Epithelial cell of proximal tubule (primary cell): ENCODE measurements at places on chromosomes 6 and 20.

- no peak for DNase-seq
Observed at GRCh38 chr20:22758815-22759214, 174.4 kb upstream of the FOXA2 start.

GRCh38 chr20:34262488-34263288, 21.5 kb downstream of the ASIP start:
- DNase-seq, result no peak

DNA sequence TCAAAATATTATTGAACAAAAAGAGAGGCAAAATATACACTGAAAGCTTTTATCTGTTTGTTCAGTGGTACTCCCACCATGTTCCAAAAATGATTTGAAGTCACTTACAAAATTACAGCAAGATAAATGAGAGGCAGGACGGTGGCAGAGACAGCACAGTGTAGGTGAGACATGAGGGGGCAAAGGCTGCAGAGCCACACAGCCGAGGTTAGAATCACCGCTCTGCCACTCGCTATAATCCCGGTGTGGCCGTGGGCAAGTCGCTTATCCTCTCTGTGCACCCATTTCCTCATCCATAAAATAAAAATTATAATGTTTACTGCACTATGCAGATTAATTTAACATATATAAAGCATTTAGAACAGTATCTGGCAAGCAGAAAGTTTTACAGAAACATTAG, 140.1 kb upstream of the BEND6 start:
- no peak for DNase-seq

GRCh38 chr6:53944543-53944942, 149.7 kb downstream of the LRRC1 start:
- DNase-seq, result no peak

DNA sequence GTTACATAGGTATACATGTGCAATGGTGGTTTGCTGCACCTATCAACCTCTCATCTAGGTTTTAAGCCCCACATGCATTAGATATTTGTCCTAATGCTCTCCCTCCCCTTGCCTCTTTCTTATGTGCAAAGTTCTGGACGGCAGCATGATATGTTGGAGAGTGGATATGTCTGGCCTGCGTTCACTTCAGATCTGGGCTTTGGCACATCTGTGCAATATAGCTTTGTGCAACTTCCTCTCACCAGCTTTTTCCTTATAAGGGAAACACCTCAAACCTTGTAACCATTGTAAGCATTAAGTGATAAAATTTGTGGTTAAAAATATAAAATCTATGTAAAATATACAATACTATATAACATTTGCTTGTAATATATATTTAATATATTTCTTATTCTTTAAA, 288.0 kb downstream of the PHACTR1 start:
- no peak for DNase-seq

- no peak for DNase-seq
Observed at GRCh38 chr6:6191476-6191875, 129.0 kb downstream of the F13A1 start.

DNA sequence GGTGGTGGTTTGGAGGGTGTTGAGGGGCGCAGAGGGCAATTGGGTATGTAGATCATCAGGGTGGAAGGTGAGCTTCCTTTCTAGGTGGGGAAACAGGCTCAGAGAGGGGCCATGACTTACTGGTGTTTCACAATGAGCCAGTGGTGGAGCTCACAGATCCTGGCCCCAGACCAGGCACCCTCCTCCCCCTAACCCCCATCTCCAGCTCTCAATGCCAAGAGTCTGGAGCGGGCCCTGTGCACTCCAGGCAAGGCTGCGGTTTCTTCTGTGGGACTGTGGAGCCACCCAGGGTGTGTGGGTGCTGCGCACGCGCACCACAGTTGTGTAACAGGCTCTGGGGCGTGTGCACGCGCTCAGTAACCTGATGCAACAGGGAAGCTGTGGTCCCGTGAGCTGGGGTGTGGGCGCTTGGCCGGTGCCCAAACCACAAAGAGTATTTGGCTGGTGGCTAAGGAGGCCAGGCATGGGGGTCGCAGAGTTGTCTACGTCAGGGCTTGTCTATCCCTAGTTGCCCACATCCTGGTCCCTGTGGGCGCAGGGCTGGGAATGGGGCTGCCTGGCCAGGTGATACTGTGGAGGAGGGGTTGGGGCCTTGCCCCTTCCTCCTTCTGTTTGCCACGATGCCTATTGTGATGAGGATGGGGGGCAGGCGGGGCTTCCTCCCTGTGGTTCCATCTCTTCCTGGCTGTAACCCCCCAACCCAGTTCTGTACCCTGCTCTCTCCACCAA, 37.5 kb upstream of the MRPS18A start:
- no peak for DNase-seq

DNA sequence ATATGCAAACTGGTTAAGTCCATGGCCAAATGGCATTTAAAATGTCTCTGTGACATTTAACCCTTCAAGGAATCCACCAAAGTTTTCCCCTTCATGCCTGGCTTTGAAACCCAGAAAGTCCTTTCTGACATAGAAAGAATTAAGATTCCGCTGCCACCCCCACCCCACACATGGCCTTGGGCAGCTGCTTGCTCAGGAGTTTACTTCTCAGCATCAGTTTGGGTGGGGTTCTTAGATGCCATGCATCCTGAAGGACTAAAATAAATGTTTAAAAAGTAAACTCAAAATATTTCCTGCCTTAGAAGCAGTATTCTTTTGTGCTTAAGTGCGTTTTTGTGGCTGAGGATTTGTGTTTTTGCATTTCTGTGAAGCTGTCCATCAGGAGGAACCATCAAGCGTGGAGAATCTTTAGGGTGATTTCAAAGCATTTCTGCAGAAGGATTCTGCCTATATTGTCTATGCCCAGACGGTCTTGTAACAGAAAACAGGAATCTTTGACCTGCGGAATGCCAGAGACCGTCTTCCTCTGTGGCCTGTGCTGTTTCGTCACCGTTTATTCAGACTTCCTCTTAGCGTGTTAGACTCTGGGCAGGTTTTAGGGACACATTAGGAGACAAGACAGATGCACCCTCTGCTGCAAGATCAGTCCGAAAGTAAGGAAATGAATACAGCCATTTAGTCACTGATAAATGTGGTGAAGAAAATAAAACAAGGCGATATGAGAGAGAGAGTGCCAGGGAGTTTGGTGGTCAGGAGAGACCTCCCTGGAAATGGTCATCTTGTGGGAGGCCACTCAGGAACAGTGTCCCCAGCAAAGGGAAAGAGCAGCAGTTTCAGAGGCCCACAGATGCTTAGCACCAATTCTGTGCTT, 6.2 kb downstream of the DUSP22 start:
- DNase-seq, result no peak

DNA sequence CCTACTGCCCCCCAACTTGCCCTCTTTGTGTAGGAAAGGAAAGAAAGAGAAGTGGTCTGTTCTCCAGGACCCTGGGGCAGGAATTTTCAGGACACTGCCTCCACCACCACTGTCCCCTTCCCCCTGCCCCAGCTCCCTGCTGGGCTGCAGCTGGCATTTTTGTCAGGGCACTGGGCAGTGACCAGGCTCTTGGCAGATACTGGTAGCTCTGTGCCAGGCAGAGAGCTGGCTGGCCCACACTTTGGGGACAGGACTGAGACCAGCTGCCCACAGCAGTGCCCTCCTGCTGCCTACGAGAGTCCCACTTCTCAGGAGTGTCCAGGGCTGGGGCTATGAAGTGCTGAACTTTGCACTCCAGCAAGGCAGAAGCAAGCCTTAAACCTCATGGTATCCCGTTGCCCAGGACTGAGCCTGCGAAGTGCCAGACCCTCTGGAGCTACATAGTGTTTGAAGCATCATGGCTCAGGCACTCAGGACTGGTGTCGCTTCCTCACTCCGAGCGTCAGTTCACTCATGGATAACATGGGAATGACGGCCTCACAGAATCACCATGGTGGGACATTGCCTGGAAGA, 19.3 kb downstream of the SLC13A3 start:
- DNase-seq, result no peak

GRCh38 chr6:37016995-37017394, 11.5 kb downstream of the FGD2 start:
- no peak for DNase-seq

GRCh38 chr20:62977613-62978560, 25.4 kb downstream of the SLC17A9 start:
- DNase-seq, result no peak

DNA sequence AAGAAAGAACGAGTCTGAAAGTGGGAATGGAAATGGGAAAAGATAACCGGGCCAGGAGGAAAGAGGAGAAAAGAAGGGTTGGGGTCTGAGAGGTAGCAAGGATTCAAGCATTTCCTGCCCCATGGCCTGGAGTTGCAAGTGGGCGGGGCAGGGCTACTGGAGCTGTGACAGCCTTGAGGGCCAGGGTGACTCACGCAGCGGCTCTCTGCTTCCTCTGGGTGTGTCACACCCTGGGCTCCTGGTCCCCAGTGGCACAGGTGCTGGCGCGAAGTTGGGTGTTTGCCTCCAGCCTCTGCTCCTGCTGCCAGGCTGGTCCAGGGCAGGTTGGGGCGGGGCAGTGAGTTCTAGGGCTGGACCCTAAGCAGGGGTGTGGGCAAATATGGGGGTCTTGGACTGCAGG, 3.3 kb upstream of the ULBP3 start:
- DNase-seq, result no peak

GRCh38 chr6:50213146-50213545, 163.4 kb upstream of the DEFB112 start:
- DNase-seq, result no peak

DNA sequence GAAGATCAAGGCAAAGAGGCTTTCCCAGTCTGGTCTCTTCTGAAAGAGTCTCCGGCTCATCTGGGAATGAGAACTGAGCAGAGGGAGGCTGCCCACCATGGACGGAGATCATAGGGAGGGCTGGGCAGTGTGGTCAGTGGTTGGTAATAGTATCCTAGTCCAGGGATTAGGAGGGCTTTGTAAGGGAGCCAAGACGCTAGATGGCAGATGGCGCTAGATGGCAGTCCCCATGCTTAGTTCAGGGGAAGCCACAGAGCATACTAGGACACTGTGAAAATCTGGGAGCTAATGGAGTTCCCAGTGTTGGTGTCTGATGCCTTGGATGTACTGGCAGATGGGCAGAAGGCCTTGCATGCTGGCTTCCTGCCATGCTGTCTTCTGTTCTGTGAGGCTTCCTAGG, 21.7 kb upstream of the DAAM2 start:
- no peak for DNase-seq

DNA sequence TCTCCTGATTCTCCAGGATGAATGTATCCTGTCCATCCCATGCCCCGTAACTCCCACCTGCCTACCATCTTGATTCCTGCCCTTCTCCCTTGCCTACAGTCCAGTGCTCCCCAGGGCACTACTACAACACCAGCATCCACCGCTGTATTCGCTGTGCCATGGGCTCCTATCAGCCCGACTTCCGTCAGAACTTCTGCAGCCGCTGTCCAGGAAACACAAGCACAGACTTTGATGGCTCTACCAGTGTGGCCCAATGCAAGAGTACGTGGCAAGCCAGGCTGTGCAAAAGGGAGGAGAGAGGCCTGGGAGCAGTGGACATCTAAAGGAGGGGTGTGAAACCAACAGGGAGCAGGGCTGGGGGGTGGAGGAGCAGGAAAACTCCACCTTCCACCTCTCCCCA, 15.0 kb upstream of the ZNF76 start:
- no peak for DNase-seq

DNA sequence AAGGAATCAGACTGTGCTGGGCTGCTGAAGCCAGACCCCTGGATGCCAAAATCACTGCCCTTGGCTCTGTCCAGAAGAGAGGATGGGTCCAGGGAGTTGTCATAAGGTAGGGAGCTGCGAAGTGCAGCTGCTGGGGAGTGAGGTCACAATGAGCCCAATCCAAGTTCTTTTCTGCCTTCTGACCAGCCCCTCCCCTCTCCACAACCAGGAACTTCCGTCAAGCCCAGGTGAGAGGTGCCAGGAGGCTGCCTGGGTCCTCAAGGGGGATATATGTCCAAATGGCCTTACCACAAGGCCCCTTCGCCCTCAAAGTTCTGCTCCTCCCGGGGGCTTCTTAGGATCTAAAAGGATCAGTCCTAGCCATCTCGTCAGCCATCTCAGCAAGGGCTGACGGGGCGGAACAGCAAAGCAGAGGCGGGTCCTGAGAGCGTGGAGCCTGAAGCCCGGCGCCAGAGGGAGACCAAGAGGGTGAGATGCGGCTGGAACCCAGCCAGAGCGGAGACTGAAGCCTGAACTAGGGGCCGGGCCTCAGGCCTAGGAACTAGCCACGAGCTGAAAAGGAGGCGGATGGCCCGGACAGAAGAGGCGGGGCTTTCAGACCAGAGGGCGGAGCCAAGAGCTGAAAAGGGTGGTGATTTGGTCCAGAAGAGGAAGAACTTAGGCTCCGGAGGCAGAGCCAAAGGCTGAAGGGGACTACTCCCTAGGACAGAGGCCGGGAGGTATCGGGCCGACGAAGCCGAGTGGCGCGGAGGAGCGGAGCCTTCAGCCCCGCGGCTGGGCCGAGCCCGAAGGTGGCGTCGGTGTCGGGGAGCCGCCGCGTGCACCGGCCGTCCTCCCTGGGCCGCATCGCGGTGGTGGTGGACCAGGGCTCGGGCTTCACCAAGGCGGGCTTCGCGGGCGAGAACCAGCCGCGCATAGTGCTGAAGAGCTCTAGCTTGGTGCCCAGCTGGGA, at the start of gene ACTL10:
Gene ACTL10 (plus strand): TSS at position 651 of the 952 bp plus-strand sequence. CDS start 555 bp downstream, outside the sequence.
- peak; percentile 85 for DNase-seq

DNA sequence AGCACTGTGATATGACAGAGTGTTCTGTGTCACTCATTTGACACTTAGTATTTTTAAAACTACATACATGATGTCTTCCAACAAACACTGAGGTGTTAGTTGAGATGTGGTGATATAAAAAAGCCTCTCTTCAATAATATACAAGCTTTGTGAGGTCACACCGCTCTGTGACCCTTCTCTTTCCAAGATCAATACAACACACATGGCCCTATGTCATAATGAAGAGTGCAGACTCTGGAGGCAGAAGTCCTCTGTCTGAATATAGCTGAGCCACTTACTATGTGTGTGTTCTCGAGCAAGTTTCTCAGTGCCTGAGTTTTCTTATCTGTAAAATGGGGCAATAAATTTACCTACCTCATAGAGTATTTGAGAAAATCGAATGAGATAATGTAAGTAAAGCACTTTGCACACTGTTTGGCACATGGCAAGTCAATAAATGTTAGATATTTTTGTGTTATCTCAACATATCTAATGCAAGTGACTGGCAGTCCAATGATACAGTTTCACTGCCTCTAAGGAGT, 499.0 kb upstream of the MARCKS start:
- DNase-seq, result no peak

GRCh38 chr20:43972692-43973091, 58.0 kb downstream of the TOX2 start:
- DNase-seq, result no peak

- DNase-seq, result no peak
Observed at GRCh38 chr6:102407886-102408741, 1014.6 kb downstream of the GRIK2 start.

DNA sequence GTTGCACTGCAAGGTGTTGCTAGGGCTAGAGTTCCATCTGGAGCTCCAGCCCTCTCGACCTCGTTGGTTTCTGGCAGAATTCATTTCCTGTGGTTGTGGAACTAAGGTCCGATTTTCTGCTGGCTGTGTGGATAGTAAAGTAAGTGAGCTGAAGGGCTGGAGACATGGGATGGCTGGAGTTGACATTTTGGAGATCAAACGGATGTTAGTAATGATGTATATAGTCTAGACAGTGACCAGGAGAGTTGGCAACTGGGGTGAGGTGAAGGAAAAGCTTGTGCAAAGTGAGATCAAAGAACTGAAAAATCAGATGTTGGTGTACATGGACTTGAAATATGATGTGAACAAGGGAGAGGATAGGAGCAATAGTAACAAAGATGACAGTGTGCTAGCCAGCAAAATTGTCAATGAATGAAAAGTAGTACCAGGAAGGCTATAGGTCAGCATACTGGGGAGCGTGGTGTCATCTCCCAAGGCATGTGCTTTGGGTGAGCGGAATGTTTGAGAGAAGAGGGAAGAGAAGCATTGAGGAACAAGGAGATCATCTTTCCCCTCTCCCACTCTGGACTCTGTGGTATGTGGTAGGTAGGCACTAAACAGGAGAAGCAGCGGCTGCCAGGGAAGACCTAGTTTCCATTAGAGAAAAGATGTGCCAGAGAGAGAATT, 7.8 kb downstream of the QRSL1 start:
- no peak for DNase-seq
